ENCODE measurements at places on chromosomes 6 and 20.
A peak's percentile ranks its signal among the peaks of the same experiment; 100 is the strongest.

DNA sequence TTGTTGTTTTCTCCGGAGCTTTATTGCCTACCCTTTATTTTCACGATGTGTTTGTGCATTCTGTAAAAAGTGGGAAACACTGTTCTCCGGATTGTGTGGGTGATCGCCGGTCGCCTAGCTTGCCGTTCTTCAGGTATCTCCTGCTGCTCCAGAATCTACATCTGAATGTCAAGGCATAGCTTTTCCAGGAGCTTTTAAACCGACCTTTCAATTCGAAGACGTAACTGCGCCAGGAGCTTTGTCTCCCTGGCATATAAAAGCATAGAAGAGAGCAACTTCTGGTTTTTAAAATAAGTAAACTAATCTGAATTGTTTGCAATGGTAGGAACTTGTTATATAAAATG, 96.0 kb downstream of the HFE start:
- DNase-seq, result no peak

DNA sequence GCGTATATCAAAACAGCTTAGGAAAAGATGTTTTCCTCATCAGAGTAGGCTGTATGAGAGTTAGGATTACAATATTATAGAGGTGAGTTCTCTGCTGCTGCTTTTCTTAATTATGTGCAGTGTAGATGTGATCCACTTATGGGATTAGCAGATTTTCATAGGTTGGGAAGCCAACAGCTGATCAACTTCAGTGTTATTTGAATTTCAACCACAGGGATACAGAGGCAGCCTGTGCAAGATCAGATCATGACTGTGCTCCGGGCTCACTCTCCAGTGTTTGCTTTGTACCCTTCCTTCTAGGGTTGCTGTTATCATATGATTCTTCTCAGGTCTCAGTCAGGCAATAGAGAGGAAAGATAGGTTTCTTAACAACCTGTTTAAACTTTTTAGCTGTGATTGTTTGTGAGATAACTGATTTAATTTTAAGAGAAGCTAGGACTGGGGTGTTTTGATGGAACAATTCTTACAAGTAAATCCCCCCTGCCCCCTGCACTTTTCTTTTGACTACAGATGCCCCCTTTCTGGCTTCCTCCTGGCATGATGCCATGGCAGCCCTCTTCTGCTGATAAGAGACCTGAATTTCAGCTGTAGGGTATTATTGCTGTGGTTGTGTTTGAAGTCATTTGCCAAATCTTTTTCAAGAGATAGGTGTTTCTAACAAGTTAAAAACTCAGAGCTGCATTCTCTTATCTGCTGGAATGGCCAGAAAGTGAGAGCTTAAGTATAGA, 8.5 kb downstream of the RNF8 start:
- no peak for DNase-seq

- peak; percentile 46 for DNase-seq
Measured at GRCh38 chr20:8020314-8021079, 936 bp upstream of the TMX4 start.

DNA sequence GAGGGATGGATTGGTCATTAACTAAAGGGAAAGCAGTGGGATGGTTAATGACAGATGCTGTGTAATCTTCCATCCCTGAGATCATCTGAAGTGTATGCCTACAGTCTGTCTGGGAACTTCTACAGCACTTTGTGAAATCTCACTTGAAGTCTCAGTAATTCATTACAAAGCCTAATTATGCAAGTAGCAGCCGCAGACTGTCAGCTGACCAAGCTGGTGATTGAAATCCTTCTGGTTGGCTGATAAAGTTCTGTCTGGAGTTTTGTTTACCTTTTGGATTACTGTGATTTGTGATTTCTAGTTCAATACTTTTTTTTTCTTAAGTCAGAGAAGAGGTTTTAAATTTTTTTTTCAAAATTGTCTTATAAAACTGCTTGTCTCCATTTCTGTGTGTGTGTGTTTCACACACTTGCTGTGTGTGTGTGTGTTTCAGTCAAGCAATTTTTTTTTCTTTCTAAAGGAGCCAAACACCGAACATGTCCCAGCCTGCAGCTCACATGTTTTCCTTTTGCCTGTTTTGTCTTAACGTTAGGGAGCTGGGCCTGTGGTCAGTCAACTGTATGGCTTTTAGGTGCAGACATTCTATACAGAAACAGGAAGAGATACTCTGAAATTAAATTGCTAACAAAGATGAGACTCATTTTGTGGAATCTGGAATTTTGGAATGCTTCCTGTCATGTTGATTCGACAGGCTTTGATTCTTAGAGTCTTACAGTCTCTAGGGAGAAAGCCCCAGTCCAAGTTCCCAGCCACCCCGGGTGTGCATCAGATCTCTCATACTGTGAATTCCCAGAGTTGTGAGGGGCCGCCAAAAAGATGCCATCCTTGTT, 28.5 kb upstream of the ADGRF4 start:
- peak; percentile 94 for DNase-seq

DNA sequence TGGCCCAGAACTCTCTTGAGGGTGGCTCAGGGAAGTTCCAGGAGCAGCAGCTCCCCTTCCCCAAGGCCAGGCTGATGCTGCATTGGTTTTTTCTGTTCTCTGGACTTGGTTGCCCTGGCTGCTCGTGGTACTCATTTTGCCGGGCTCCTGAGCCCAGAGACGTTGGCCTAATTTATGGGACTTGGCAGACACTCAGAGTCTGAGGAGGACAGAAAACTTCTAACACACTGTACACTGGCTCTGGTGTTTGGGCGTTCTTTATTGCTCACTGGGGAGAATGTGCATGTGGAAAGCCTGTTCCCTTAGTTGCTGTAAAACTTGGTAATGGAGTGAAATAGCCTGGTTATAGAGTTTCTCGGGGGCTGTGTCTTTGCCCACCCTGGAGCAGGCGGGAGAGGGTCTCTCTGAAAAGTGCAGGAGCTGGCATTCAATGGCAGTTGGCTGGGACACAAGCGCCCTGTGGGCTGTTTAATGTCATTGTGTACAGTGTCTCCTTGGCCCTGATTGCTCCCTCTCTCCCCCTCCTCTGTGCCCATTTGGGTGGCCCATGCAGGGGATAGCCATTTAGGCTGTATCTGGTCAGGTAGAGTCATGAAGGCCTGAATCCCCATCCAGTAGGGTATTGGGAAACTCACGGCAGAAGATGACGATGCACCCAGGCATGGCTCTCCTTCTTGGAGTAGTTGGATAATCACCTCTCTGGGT, 109.3 kb downstream of the CDC5L start:
- no peak for DNase-seq

- no peak for DNase-seq
Measured at GRCh38 chr20:9919271-9920014, 80.6 kb upstream of the PAK5 start.

GRCh38 chr6:31065556-31065955, 46.8 kb downstream of the C6orf15 start:
- DNase-seq, result no peak

DNA sequence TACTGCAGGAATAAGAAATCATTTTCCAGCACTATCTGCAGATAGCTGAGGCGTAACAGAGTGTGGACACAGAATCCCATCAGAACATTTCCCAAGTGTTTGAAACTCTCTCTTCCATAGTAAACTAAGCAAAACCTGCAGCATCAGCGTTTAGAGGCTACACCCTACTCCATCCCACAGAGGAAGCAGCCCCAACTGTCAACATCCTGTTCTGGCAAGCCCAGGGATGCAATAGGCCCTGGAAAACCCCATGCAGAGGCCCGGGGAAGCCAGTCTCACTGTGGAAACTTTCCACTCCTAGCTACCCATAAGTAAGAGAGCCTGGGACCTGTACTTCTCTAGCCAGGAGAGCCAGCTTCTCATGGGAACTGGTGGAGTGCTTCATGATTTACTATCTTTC, 129.4 kb downstream of the LY86 start:
- peak; percentile 86 for DNase-seq

DNA sequence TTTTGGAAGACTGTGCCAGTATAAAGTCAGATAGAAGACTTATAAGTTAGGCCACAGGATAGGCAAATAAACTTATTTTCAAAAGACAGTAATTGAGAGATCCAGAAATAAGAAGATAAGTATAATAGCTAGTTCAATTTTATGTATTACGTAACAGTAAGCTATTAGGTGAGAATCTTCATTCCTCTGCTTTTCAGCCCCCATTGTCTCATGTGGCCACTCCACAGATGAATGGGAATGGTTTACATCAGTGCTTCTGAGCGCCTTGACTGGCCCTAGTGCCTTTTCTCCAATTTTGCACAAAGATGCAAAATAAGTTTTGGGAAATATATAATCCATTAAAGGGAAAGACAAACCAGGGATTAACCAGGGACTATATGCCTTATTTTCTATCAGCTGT, 550.5 kb downstream of the MMUT start:
- DNase-seq, result no peak

All from mesenchymal stem cell (in vitro differentiated cells and primary cell).